Pancreas (tissue), 10 donors: ENCODE measurements at places on chromosomes 7 and 10.
A peak's percentile ranks its signal among the peaks of the same experiment; 100 is the strongest.

DNA sequence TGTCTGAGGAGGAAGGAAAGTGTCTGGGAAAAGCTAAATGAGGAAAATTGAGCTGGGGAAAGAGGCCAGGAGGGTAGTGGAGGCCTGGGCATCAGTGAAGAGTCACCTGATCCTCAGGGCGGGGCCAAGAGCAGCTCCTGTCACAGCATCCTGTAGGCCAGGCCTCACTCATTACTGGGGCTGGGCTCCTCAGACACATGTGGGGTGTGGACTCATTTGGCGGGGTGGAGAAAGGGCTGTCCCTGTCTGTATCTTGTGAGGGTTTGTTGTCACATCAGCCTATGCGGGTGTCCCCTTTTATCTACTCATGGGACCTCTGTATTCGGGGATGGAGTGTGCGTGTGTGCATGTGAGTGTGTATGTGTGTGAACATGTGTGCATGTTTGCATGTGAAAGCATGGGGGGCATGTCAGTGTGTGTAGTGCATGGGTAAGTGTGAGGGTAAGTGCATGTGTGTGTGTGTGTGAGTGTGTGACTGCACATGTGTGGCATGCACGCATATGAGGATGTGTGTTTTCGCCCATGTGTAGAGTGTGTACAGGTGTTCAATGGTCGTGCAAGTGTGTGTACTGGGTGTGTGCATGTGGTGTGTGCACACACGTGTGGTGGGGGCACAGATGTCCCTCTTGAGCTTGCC is 67.8 kb downstream of the RAMP3 start:
- no peak for DNase-seq

DNA sequence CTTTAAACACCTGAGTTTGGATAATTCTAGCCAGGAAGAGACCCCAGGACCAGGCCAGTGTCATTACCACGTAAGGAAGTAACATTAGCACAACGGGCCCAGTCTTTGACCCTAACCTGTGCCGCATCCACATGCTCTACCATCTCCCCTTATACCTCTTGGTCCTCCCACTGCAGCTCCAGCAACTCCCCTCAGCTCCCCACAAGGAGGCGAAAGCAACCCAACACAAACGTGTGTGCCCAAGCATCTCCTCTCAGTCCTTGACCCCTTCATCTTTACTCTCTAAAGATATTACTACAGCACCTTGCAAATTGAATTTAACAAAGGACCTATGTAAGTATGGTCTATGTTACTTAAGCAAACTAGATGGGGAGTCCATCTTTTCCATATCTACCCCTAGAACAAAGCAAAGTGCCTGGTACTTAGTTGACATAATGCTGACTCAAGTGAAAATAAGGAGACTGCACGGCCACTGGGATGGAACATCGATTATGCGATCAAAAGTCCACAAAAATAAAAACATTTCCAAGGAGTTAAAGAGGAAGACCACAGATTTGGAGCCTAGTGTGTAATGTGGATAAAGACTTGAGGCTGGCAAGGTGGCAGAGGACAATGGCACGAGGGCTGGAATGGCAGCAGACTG is 147.7 kb downstream of the JAZF1 start:
- no peak for DNase-seq

- DNase-seq: no peak
These were observed 3.4 kb upstream of the TBRG4 start for GRCh38 chr7:45114926-45115325.

DNA sequence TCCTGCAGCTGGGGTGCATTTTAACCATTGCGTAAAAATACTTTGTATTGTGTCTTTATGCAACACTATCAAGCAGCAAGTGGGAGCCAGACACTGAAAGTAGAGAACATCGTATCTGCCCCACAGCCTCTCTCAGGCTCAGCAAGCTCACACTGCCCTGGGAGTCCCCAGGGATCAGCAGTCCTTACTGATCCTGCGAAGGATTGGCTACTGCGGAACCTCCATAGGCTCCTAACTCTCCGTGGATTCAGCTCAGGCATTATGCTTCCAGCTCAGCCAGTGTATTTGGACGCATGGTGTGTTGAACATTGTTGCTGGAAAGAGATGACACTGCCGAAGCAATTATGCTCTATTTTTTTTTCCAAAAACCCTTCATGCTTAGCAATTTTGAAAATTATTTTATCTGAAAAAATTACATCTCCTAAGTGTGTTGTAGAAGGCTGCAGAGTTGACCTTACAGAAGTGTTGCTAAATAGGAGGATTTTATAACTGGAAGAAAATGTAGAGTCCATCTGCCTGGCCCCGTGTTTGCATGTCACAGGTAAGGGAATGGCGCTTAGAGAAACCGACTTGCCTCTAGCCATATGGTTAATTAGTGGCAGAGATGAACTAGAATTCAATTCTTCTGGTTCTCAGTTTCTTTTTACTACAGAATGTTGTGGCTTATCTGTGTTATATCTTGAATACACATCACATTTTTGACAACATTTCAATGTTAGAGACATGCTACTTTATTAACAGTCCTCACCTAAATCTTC is 276.4 kb upstream of the COBL start:
- no peak for DNase-seq

DNA sequence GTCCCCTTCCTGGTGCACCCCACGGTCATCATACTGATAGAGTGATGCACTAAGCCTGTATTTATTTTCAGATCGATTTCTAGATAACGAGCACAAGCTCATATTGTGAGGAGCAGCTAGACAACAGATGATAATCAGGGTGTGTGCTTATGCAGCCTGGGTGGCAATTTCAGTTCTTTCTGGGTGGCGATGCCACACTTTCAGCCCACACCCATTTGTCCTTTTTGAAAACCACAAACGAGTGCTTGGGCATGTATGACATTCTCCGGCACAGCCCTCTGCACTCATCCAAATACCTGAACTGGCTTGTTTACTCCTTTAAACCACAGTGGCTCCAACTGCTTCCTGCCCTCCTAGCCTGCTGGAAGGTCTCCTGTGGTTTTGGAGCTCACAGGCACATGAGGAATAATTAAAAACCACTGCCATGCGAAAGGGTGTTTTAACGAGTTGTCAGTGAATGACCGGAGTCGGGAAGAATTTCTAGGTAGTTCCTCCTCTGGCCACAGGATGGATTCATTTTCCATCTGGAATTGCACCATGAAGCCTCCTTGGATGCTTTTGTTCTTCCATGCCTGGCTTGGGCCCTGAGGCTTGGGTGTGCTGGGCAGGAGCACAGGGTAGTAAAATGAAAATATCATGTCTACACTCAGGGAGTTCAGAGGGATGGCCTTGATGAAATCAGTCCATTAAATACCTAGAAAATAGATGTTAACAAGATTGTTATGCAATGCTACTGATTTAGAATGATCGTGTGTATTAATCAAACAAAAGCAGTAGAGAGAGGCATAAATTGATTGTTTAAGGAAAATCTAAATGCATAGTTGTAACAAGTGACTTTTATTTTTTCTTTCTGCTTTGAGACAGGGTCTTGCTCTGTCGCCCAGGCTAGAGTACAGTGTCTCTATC is 52.4 kb upstream of the ITGB1 start:
- DNase-seq: no peak

DNA sequence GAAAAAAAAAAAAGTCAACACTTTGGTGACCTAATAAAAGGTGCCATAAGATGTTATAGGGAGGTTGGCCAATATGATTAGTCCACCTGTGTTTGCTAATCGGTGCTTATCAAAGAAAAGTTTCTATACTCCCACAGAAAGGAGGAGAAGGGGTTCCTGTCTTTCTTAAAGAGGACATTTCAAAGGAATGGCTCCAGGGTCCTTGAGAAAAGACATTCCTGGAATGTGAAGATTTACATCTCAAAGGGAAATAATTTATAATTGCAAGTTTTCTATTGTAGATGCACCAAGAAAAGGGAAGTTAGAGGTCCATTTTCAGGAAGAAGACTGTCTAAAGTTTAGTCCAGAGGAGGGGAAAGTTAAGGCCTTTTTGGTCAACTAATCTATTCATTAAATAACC is 715.3 kb downstream of the NXPH1 start:
- DNase-seq: no peak

DNA sequence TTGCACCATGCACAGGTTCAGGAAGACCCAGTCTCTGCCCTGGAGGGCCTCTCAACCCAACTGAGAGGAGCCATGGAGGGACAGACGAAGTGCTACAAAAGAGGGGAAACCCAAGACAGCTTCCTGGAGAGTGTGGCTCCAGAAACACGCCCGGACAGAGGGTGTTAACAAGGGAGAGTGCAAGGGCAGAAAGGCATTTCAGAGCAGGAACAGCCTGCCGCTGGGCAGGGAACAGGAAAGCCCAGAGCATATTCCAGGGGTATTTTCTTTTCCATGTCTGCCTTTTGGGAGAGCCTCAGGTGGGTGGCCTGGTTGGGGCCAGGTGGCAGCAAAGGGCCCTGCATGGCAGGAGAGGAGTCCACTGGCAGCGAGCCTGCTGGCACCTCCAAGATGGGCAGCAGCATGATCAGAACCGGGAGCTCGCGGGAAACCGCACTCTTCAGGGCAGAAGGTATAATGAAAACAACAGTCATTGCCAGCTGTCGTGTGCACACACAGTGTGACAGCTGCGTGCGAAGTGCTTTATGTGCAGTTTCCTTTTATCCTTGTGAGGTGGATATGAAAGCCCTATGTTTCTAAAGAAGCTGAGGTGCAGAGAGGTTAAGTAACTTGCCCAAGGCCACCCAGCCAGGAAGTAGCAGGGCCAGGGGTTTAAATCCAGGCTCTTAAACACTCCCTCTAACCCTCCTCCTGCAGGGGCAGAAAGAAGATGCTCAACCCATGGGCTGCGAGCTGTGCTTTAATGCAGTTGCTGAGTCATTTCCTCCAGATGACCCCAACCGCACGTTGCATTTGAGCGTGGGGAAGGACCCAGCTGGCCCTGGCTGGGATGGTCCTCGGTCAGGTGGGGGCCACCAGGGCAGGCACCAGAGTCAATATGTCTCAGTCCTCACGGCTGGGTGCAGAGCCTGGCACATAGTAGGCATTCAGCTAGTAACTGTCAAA is 128.6 kb downstream of the OAT start:
- DNase-seq: no peak

DNA sequence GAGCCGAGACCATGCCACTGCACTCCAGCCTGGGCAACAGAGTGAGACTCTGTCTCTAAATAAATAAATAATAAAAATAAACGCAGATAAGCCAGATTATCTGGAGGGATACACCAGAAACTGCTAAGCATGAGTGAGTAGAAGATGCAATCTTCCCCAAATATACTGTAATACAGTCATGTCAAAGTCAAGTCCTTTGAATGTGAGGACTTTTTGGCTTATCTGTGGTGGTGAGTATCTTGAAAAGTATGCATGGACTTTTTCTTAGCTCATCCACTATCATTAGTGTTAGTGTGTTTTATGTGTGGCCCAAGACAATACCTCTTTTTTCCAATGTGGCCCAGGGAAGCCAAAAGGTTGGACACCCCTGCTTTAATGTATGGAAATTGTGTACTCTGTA is 44.7 kb upstream of the PITRM1 start:
- no peak for DNase-seq

GRCh38 chr7:33733870-33734650 is 171.3 kb upstream of the BMPER start:
- DNase-seq: peak; percentile 33

GRCh38 chr7:43004082-43004481 is 71.9 kb downstream of the MRPL32 start:
- DNase-seq: no peak

GRCh38 chr7:154171422-154171821 is 119.2 kb downstream of the DPP6 start:
- no peak for DNase-seq

DNA sequence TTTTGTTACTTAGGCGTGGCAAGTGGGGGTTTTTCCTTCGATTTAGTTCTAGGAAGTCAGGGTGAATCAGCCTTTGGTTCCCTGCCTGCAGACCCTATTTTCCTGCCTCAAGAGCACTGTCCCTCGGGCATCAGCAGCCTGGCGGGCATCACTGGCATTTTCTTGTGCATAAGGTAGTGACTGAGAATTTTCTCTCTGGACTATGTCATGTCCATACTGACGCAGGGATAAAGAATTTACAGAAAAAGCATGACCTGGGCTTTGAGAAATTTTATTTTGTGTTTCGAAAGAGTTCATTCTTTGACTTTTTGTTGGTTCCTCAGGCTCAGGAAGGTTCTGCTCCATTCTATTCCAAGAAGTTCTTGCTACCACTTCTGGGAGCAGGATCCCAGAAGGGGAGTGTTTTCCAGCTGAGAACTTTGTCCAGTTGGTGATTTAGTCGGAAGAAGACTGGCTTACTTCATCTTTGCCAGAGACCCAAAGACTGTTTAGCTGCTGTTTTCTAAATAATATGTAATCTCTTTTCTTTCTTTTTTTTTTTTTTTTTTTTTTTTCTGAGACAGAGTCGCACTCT is 213.9 kb upstream of the SH2B2 start:
- DNase-seq: no peak

GRCh38 chr7:85022064-85022697 is 164.7 kb downstream of the SEMA3D start:
- no peak for DNase-seq

DNA sequence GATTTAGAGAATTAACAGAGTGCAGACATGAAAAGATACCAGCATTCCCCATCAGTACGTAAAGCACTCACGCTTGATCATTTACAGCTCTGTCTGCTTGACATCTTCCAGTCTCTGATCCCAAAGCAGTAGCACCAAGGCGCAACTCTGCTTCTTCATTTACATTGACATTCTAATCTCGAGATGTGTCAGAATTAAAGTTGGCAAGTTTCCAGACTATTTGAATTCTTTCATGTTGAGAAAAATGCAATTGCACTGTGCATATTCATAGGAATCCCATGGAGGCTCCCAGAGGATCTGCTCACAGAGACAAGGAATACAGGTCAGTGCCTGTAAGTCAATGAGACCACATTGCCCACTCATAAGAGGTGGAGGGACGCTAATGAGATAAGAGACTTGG is 183.9 kb downstream of the LRRN3 start:
- DNase-seq: no peak

- no peak for DNase-seq
These were observed 293.1 kb downstream of the GRM8 start for GRCh38 chr7:126959649-126960048.

DNA sequence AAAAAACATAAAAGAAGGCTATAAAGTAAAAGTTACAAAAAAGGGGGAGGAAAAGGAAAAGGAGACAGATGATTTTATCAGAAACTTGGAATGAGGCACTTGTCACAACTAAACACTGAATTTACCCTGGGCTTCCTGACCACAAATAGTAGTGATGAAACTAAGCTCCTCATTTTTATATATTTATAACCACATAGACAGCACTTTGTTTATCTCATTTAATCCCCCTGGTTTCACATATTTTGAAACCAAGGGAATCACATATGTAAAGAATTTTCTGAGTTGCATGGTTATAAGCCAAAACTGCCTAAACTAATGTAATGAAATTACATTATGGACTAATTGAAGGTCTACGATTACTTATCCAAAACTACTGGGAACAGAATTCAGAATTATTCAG is 39.6 kb upstream of the MET start:
- DNase-seq: no peak

- no peak for DNase-seq
These were observed 100.3 kb downstream of the MCU start for GRCh38 chr10:72792288-72792687.

DNA sequence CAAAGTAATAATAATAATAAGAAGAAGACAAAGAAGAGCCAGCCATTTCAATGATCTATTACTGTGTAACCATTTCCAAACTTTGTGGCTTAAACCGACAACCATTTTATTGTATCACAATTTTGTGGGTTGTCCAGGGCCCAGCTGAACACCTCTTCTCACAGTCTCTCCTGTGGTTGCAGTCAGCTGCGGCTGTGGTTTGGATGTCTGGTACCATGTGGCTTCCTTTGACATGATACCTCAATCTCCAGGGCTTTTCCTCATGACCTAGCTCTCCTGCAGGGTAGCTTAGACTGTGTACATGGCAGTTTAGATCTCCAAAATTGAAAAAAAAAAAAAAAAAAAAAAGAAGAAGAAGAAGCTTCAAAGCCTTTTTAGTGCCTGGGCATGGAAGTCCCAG is 72.6 kb upstream of the NFKB2 start:
- no peak for DNase-seq
